ENCODE measurements at places on chromosomes 12 and 14.

DNA sequence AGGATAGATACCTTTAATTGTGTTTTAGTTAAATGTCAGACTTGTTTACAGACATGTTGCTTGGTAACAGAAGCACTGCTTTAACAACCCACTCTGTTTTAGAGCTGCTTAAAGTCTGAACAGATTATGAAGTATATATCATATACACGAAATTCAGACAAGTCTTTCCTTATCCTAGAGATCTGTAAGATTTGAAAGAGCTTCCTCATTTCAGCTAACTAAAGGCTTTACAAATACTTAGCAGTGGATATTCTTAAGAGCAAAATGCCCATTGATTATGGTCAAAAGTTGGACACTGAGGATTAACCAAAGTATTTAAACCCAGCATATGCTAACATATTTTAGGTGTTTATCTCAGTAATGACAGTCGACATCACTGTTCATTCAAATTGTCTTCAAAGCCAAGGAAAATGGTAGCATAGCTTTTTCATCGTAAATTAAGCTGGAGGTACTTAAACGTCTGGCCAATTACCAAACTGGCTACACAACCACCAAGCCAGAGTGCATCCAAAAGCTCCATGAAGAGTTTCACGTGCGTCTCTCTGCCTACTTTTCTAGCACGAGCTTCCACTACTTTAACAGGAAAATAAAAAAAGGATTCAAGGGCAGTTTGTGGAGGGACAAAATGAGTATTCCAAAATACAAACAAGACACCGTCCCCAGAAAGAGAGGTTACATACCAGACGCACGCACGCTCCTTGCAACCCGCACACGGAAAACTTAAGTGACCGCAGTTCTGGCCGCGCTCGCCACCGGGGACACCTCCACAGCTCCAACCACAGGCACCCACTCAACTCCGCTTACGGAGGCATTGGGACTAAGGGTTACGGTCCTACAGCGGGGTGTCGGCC is 565 bp downstream of the CEP83 start:
- no peak for DNase-seq

GRCh38 chr12:111624540-111624939 is 25.4 kb upstream of the ATXN2 start:
- DNase-seq, result no peak

GRCh38 chr12:23949348-23950209 is at the start of gene SOX5:
Gene SOX5, minus strand, starts transcription at chr12:23949670. Its CDS starts 69 bp downstream, at chr12:23949601.
- no peak for DNase-seq

DNA sequence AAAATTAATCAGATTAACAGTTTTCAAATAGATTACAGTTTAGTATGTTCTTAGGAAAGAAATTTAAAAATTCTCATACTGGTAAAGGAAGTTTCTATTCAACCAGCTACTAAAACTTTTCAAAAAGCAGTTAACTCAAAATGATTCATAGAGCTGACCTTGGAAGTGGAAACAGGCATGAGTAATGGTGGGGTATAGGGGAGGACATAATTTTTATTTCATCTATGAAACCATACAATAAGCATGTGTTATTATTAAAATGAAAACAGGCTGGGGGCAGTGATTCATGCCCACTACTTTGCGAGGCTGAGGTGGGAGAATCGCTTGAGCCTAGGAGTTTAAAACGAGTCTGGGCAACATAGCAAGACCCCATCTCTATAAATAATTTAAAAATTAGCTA is 73.0 kb downstream of the DNAI7 start:
- DNase-seq, result no peak

All from stimulated activated CD8-positive, alpha-beta memory T cell treated with anti-CD3 and anti-CD28 coated beads, Interleukin-7, amount 100 ng/mL, for 1 hour (primary cell).